Lung (tissue), 17 donors: ENCODE measurements at places on chromosomes 7 and 10.
A peak's percentile ranks its signal among the peaks of the same experiment; 100 is the strongest.

- no peak for DNase-seq
Measured at GRCh38 chr10:43215758-43216455, 51.0 kb downstream of the RASGEF1A start.

DNA sequence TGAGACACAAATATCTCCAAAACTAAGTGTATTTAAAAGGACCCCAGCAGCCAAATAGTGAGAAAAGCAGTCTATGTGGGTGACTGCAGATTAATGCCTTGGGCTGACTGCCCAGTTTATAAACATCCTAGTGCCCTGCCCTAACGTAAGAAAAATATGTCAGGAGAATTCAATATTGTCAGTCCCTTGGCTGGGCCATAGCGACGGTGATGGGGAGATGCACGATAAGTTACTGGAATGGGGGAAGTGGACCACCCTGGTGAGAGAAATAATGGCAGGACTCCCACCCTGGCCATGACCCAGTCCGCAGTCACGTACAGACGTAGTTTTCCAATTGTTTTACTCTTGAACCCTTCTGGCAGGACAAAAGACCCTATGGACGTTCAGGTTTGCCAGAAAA lies 48.0 kb downstream of the JCAD start:
- peak; percentile 95 for DNase-seq

DNA sequence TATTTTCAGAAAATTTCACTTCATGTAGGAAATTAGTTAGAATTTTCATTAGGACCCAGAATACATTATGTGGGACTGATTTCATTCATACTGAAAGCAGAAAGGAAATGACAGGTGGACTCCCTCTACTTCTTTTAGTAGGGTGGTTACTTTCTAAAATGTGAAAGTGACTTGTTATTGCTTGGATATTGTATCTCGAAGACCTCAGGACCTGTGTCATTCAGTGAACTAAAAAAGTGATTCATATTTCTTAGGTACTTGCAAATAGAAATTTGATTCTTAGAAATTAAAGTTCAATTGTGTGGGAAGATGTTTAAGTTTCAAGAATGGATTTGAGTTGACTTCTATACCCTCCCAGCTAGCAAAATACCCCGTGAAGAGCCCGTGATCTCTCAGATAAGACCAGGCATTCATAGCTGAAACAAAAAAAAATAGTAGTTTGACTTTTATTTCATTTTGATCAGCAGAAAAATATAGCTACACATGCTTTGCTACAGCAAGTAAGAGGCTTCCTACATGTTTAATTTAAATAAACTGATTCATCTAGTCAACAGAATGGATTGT lies 1037.1 kb downstream of the GATA3 start:
- no peak for DNase-seq

GRCh38 chr10:17910125-17910789 lies 41.5 kb upstream of the SLC39A12 start:
- DNase-seq = peak; percentile 62

GRCh38 chr7:32479574-32480200 lies 10.5 kb downstream of the LSM5 start:
- peak; percentile 46 for DNase-seq

DNA sequence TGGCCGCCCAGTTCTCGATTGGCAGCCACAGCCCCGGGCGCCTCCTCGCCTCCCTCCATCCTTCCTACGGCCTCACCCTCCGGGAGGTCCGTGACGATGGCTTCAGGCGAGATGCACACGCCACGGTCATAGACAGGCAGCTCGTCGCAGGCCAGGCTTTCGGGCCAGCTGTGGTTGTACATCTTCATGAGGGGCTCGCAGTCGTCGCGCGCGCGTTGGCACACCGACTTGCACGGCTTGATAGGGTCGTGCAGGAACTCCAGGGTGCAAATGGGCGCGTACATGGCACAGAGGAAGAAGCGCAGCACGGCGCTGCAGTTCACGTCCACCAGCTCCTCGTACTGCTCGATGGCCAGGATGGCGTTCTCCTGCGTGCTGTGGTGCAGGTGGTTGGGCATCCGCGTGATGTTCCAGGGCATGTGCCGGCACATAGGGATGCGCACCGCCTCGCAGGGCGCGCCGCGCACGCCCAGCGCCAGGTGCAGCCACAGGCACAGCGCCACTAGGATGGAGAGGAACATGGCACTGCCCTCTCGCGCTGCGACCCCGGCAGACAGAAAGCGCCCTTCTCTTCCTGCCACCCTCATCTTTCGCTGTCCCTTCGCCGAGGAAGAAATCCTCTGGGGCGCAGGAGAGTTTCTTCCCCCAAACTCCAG lies 472 bp downstream of the SFRP4 start:
- DNase-seq = peak; percentile 24

- DNase-seq = peak; percentile 33
Measured at GRCh38 chr10:33388785-33389184, 54.3 kb upstream of the NRP1 start.

DNA sequence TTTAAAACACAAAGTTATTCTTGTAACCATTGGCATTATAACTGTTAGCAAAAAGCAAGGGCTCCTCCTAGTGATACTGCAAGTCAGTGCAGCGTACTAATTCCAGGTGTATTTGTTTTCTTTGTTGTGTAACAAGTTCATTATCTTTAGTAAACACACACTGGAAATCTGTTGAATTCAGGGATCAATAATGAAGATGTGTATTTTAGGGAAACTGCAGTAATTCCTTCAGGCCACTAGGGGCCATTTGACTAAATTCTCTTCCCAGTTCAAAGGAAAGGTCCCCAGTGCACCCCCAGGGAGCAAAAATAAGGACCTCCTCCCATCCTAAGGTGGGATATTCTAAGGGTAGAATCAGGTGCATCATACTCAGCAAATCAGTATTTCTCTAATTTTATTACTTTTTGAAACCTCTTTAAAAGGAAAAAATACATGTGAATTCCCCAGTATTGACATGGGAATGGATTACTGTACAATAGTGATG lies 158.6 kb upstream of the LYZL1 start:
- DNase-seq = peak; percentile 46

GRCh38 chr7:6156734-6157133 lies 115.7 kb downstream of the CYTH3 start:
- DNase-seq = no peak

GRCh38 chr10:101961591-101962498 lies 94.1 kb downstream of the ARMH3 start:
- no peak for DNase-seq

- DNase-seq = no peak
Measured at GRCh38 chr10:124578231-124579010, 116.8 kb downstream of the LHPP start.

DNA sequence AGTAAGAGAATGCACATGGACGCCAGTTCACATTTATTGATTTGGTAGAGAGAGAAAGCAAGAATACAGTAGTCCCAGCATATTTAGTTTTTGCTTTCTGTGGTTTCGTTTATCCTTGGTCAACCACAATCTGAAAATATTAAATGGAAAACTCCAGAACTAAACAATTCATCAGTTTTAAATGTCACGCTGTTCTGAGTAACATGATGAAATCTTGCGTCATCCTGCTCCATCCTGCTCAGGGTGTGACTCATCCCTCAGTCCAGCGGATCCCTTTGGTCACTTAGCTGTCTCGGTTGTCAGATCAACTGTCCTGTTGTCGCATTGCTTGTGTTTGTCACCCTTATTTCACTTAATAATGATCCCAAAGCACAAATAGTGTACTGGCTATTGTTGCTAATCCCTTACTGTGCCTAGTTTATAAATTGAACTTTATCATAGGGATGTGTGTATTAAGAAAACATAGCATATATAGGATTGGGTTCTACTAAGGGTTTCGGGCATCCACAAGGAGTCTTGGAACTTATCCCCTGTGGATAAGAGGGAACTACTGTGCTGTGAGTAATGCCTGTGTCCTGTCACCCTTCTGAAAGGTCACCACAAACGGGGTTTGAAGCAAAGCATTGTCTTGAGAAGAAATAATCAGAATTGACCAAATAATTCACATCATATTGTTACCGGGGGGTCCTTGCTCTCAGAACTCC lies 73.6 kb downstream of the OTUD1 start:
- no peak for DNase-seq

- DNase-seq = no peak
Measured at GRCh38 chr7:21305455-21306235, 122.2 kb upstream of the SP4 start.

GRCh38 chr10:88157981-88158465 lies 294.6 kb downstream of the PTEN start:
- no peak for DNase-seq

GRCh38 chr7:85237721-85238120 lies 50.9 kb upstream of the SEMA3D start:
- DNase-seq = no peak

- DNase-seq = no peak
Measured at GRCh38 chr10:87723500-87723899, 63.8 kb downstream of the PAPSS2 start.

GRCh38 chr10:118808601-118809356 lies 54.0 kb upstream of the CACUL1 start:
- no peak for DNase-seq

GRCh38 chr7:143331179-143331801 lies 15.4 kb downstream of the CLCN1 start:
- DNase-seq = no peak

DNA sequence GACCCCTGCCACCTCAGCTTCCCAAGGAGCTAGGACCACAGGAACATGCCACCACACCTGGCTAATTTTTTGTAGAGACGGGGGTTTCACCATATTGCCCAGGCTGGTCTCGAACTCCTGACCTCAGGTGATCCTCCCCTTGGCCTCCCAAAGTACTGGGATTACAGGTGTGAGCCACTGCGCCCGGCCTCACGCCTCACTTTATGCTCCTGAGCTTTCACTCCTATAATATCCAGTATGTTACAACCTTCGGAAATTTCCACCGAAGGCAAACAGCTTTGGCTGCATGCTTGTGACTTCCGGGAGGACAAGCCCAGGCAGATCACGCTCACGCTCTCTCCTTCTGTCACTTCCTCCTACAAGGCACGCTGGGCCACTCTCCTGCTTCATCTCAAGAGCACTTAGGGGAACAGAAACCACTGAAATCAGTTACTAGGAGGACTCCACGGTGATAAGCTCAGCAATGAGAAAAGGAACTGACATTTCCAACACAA lies 4.4 kb upstream of the MAD1L1 start:
- peak; percentile 33 for DNase-seq

DNA sequence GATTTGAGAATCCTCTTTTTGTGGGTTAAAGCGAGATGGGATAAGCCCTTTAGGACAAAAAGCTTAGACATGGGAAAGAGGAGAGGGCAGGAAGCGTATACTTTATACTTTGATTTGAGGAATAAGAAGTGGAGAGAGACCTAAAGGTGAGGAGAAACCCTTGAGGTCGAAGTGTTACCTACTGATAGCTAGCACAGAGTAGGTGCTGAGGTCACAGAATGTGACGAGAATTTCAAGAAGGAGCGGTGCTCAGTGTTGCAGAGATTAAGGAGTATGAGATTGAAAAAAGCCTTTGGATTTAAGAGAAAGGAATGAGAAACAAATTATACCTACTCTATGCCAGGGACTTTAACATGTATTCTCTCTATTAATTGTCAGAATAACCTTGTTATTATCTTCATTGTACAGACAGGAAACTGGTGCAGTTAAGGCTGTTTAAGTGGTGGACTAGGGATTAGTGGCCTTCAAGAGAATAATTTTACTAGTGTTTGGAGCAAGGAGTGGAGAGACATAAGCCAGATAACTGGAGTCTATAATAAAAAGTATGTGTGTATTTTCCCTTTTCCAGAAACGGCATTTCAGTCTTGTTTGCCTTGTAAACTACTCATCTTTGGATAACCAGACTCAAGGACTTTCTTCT lies 8.8 kb downstream of the CAPZA2 start:
- DNase-seq = no peak

DNA sequence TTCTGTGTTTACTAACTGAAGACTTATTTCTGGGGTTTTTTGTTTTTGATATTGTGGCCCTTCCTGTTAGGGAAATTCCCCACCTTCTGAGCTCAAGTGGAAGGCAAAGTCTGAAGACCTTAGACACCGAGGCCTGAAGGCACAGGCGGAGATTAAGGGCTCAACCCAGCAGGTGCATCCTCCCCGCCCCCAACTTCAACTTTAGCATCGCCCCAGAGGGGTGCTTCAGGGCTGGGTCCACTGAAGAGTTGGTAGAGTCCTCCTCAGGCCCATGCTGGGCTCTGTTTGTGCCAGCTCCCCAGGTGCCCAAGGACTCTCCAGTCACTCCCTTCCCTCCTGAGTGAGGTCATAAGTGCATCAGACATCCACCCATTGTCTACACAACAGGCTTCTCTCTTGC lies 9.4 kb upstream of the PPIA start:
- DNase-seq = no peak

DNA sequence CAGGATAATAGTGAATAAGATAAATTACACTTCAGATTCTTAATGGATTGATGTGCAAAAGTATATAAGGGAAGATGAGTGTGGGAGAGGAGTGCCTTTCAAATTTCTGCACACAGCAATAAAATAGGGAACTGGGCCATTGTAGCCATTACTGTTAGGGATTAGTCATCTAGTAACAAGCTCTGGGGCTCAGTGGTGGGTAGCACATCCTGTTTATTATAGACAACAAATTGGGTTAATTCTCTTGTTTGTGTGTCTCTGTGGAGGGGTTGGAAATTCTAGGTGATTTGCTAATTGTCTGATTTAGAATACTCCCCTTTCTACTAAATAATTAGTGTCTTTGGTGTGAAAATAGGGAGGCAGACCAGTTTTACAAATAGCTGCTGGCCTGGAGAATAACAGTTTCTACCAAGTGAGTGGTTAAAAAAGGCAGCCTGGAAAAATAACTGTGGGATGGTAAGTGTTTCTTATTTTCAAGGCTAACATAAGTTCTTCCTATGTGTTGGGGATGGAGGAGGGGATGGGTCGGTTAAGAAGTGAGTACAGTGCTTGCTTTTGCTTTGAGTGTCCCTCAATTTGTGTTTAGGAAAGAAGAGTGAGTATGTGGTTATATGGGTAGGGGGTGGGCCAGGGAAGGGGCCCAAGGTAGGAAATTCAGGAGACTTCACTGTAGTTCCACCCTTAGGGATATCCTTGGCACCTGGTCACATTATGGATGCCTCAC lies 43.3 kb upstream of the TMEM248 start:
- no peak for DNase-seq

- no peak for DNase-seq
Measured at GRCh38 chr10:4770801-4771553, 55.0 kb upstream of the AKR1E2 start.

DNA sequence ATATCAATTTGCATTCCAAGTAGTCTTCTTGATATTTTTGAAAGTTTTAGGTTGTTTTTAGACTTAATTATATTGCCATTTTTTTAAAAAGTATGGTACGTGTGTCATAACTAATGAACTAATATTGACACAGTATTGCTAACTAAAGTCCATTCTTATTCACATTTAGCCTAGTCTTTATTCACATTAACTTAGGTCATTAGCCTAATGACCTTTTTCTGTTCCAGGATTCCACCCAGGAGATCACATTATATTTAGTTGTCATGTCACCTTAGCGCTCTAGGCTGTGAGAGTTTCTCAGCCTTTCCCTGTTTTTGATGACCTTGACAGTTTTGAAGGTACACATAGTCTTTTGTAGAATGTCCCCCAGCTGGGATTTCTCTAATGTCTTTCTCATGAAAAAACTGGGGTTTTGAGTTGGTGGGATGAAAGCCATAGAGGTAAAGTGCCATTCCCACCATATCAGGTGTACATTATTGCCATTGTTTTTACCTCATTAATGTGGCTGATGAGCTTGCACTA lies 38.5 kb downstream of the SDHAF3 start:
- DNase-seq = no peak
